ENCODE measurements at places on chromosomes 12 and 14.

- DNase-seq, result no peak
Observed at GRCh38 chr14:67618617-67619063, 1.1 kb upstream of the ARG2 start.

DNA sequence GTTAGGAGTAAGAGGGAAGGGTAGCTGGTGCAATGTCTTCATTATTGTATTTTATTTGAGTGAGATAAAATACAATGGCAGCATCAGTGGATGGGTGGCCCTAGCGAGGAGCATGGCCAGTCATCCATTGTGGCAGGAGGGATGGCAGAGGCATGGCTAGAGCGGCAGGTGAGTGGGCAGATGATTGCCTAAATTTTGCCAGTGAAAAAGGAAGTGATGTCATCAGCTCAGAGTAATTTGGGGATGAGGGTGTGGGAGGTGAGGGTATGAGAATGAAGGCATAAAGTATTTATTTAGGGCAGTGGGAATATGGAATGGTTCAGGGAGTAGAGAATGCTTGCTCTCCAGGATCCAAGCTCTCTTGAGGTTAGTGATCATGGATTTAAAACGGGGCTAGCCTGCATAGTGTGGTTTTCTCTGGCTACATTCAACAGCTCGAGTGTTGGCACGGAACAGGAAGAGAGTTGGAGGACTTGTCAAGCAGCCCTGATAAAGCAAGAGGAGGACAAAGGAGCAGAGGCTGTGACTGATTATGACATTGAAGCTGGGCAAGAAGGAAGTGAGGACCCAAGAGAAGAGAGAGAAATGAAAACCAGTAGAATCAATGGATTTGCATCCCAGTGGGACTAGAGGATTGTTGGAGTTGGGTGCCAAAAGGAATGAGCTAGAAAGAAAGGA lies 18.7 kb upstream of the SERPINA6 start:
- no peak for DNase-seq

DNA sequence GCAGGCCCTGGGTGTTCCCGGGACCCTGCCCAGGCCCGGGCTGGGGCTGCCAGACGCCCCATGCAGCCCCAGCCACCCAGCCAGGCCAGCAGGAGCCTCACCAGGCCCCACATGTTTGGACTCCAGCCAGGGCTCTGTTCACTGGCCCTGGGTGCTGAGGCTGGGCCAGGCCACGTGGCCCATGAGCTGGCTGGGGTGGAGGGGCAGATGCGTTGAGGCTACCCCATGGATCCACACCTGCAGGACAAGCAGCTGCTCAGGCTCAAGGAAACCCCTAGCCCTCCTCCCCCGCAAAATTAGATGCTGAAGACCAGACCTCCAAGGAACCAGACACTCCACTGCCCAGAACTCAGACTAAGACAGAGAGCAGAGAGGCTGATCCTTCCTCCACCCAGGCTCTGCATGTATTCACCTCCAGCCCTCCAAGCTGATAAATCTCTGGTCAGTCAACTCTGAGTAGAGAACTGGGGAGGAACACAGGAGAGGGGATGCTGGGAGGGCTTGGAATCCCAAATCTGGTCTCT lies 1.6 kb downstream of the CDH24 start:
- DNase-seq, result no peak

DNA sequence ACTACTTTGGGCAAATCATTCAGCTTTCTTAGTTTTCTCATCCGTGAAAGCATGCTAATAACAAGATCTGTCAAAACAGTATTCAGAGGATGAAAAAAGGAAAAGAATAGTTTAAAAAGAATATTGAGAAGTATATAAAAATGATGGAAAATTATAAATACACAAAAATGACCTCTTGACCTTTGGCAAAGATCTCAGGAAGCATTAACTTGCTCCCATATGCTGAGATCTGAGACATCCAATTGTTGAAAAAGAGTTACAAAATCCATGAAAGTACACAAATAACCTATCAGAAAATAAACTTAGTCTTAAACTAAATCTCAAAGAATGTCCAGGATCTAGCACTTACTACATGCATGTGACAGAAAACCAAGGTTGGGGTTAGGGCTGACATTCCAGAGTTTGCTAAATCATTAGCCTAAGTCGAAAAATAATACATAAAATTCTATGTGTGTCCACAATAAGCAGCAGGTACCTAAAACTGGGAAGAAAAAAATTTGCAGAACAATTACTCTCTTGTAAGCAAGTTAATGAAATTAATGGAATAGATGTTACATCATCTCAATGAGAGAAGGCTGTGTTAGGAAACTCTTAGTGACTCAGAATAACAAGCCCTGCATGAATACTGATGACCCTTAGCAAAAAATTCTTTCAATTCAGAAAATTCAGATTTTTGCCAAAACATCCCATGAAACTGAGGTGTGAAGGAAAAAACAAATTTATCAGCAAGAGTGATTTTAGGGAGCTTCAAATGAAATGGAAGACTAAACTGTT lies 3.4 kb downstream of the PAH start:
- no peak for DNase-seq

- no peak for DNase-seq
Observed at GRCh38 chr12:33536431-33536830, 96.8 kb upstream of the SYT10 start.

GRCh38 chr12:42085594-42085993 lies 59.1 kb downstream of the GXYLT1 start:
- DNase-seq, result no peak

DNA sequence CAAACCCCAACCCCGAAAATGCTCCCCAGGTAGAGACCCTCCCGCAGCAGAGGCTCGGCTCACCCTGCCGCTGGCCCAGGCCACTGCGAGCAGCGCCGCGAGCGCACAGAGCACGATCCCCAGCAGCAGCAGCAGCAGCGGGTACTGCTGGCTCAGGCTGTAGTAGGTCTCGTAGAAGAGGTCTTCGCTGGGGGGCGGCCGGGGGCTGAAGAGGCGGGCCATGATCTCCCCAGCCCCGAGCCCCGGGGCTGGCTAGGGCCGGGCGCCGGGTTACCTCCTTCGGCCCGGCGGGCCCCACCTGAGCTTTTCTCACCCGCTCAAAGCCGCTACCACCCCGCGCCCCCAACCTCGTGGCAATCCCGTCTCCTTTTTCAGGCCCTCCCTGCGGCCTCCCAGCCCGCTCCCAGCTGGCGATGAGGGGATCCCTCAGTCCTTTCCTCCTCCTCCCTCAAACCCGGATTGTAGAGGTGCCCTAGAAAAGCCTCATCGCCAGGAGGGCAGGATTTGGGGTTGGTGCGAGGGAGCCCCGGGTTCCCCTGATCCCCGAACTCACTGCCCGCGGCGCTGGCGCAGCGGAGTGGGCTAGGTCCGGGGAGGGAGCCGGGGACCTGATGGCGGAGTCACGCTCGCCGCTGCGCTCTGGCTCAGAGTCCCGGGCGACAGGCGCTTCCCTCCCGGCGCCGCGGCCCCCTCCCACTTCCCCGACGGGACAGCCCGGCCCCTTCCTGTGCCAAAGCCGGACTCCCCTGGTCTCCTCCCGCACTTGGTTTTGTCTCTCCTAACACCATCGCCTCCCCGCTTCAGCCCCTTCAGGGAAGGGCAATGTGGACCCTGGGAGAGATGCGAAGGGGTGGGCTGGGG lies at the start of gene ADCY4:
Gene ADCY4, minus strand, starts transcription at position 641 of the 861 bp plus-strand sequence. Its CDS starts 419 bp downstream, at position 222.
- DNase-seq, result no peak
